Activated T-cell treated with anti-CD3 and anti-CD28 coated beads, Interleukin-2, amount 50 U/mL, for 24 hours (primary cell): ENCODE measurements at places on chromosomes 6 and 20.

DNA sequence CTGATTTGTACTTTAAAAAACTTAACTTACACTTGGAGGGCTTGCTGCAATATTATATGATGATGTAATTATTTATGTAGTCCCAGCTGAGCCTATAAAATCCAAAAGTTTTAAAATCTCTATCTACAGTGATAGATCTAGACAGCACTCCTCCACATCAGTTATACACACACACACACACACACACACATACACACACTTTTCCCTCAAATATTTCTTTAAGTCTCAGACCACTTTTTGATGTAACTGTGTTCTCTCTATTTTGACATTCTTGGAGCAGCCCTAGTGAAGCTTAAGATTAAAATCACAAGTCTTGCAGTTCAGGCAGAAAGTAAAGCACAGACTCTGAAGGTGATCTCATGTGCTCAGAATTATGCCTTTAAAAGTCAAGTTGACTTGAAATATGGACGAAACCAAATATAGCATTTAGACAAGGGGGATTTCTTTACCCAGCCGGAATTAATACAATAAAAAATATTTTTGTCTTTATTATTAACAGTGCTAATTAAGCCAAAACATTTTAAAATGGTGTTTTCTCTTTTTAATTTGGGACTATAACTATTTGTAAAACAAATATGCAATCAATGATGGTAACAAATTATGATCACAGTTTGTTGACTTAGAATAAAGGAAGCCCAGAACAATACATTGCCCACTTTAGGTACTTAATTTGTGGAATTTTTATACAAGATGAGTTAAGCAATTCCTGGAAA lies 63.5 kb upstream of the TMEM30A start:
- DNase-seq = no peak

DNA sequence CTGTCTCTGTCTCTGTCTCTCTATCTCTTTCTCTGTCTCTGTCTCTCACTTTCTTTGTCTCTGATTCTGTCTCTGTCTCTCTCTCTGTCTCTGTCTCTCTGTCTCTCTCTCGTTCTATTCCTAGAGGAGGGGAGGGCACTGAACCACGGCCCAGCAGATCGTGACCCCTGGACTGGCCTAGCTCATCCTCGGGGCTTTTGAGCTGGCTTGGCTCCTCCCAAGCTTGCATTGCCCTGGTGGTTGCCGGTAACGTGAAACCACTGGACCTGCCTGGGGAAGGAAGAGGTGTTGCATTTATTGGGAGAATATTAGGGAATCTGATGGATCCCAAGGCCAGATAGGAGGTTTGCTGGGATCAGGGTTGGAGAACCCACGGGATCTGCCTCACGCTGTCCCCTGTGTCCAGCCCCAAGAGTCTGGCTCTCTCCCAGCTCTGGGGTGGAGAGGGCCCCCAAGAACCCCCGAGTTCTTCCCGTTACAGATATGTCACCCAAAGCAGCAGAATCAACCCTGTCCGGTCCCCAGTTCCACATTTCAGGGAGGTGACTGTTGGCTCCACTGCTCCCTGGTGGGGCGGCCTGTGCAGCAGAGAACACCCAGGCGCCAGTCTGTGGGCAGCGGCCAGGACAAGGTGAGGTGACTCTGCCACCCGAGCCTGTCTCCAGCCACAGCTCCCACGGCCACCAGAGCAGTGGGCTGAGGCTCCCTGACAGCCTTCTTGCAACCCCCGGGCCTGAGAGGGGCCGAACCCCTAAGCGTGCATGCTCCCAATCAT lies 228.3 kb downstream of the TTLL2 start:
- DNase-seq = no peak

DNA sequence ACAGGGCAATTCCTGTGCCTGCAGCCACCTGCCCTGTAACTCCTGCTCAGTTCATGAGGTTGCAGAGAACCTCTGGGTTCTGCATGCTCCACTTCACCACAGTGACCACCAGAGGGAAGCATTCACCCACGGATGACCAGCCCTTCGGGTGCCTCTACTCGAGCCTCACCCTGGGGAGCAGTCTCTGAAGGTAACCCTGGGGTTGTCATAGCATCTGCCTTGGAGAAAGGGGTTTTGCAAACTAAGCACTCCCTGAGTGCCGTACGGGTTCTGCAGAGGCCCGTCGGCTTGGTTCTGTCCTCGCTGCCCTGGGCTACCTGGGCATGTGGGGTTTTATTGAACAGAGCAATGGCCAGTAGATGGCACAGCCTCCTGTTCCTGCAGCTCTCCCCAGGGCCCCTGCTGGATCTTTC lies 10.2 kb upstream of the CST5 start:
- peak; percentile 66 for DNase-seq

DNA sequence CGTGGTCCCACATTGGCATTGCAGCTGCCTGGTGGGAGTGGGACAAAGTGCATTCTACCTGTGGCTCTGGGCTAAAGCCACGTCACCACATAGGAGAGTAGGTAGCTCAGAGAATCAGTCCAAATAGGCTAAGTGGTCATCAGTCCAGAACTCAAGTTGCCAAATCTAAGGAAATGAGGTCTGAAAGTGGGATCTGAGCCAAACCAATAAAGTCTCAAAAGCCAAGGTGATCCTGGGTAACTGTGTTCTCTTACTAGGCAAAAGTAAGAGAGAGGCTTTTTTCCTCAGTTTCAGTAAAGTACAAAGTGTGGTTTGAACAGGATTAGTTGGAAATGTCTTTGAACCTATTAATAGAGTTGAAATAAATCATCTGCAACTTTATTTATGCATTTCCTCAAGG lies 68.6 kb upstream of the CNKSR3 start:
- no peak for DNase-seq

- DNase-seq = no peak
Observed at GRCh38 chr6:1701668-1702353, 92.1 kb downstream of the FOXC1 start.

DNA sequence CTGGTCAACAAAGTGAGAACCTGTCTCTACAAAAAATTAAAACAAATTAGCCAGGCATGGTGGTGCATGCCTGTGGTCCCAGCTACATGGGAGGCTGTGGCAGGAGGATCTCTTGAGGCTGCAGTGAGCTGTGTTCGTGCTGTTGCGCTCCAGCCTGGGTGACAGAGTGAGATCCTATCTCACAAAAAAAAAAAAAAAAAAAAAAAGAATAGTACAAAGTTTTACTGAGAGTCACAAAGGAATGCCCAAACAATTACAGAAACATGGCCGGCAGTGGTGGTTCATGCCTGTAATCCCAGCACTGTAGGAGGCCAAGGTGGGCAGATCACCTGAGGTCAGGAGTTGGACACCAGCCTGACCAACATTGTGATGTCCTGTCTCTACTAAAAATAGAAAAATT lies 14.8 kb upstream of the DSTN start:
- DNase-seq = no peak

DNA sequence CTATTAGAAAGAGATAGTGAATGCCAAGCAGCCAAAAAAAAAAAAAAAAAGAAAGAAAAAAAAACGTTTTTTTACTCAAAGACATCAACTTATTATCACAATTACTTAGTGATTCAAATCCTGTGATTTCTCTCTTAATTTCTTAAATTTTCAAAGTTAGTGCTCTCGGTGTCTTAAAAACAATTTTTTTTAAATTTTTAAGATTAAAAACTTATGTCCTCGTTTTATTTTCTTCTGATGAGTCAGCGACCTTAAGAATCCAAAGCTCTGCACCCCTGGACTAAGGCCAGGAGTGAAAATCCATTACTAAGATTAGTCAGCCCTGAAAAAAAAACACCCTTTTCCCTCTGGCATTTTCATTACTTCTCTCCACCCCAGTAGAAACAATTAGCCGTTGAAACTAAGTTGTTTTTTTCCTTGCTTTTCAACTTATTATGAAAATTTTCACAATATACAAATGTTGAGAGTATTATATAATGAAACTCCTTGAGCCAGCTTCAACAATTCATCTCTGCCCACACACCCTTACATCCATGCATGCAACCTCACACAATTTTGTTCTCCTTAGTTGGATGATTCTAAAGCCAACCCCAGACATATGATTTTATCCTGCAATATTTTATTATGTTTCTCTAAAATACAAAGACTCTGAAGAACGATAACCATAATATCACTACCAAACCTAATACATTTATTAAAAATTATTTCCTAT lies 85.6 kb upstream of the CARMIL1 start:
- DNase-seq = no peak

- no peak for DNase-seq
Observed at GRCh38 chr6:97231911-97232310, 51.1 kb downstream of the MMS22L start.

DNA sequence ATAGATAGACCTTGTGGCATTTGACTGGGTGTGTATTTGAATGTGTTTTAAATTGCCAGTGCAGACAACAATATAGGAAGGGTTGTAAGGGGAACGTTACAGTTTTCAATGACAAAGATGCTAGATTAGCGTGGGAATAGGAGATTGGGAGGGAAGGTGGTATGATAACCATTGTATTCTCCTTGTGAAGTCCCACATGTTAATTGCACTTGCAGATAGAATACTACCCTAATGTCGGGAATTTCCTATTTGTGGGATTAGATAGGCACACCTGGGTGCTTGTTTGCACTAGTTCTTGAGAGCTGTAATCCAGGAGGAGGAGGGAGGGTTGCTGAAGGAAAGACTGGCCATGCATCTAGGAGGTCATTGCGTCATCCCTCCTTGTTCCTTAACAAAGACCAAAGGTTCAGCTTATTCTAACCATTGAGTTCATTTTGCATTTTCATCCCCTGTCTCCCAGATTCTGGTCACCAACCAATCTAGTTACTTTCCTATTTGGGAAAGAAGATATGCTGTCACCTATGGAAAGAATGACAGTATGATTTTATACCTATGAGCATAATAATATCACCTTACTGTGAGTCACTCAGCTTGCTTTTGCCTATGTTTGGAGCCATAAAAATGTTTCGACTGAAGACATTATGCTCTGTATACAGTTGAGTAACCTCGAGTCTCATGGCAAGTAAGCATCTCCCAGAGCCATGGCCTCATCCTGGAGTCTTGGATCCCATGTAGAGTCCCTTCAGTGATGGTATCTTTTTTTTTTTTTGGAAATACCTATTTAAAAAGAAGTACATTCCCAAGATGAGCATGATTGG lies 201.5 kb downstream of the DTNBP1 start:
- DNase-seq = no peak

- no peak for DNase-seq
Observed at GRCh38 chr6:149043476-149044130, 273.9 kb upstream of the TAB2 start.

- no peak for DNase-seq
Observed at GRCh38 chr6:165732696-165733488, 69.9 kb upstream of the PDE10A start.

GRCh38 chr20:55079917-55080316 lies 604.5 kb downstream of the DOK5 start:
- DNase-seq = no peak

- DNase-seq = no peak
Observed at GRCh38 chr6:21190701-21191100, 402.9 kb upstream of the SOX4 start.

DNA sequence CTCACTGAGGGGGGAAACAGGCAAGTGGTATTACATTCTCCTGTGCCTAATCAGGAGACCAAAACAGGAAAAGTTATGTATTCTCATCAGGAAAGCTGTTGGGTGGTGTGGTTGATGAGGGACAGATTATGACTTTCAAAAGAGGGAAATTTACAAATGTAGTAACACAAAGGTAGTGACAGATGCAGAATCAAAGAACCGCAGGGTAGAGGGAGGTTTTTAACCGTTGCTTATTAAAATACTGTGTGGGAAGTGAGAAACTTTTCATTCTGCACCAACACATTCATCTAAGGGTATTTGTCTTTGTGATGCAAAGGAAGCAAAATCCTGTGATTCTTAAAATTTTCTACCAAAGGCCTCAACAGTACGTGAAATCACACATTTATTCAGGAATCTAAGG lies 288.2 kb upstream of the MAN1A1 start:
- DNase-seq = no peak

GRCh38 chr6:52306972-52307870 lies 22.7 kb upstream of the MCM3 start:
- DNase-seq = no peak

GRCh38 chr20:6942266-6942665 lies 174.8 kb downstream of the BMP2 start:
- no peak for DNase-seq

GRCh38 chr6:3176562-3177355 lies 19.4 kb upstream of the TUBB2A start:
- DNase-seq = peak; percentile 47

- DNase-seq = no peak
Observed at GRCh38 chr6:4665489-4666417, 110.5 kb upstream of the CDYL start.

- no peak for DNase-seq
Observed at GRCh38 chr6:124283486-124283885, 479.8 kb downstream of the NKAIN2 start.

GRCh38 chr6:4577406-4577805 lies 198.8 kb upstream of the CDYL start:
- no peak for DNase-seq

GRCh38 chr6:20335872-20336271 lies 65.8 kb upstream of the E2F3 start:
- DNase-seq = no peak

- no peak for DNase-seq
Observed at GRCh38 chr6:125781314-125781868, 9.4 kb upstream of the NCOA7 start.

- DNase-seq = no peak
Observed at GRCh38 chr6:17240803-17241500, 40.2 kb upstream of the RBM24 start.

DNA sequence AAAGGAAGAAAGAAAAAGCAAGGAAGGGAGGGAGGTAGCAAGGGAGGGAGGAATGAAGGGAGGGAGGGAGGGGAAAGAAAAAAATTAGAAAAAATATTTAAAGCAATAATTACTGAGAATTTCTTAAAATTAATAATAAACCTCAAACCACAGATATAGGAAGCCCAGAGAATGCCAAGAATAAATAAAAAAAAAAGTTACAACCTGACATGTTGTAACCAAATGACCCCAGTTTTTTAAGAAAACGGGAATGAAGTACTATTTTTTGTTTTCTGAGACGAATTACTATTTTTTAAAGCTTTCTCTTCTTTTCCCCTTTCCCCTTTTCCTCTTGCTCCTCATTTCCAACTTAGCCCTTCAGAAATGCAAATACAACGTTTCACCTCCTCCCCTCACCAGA lies 16.7 kb downstream of the SLC17A1 start:
- DNase-seq = no peak

GRCh38 chr20:12640251-12640650 lies 368.5 kb upstream of the SPTLC3 start:
- no peak for DNase-seq

GRCh38 chr6:19842030-19842615 lies 5.0 kb downstream of the ID4 start:
- DNase-seq = no peak
